ENCODE measurements at places on chromosomes 1 and 21.
A peak's percentile ranks its signal among the peaks of the same experiment; 100 is the strongest.

GRCh38 chr1:112990271-112990670, 34.3 kb upstream of the SLC16A1 start:
- no peak for DNase-seq

- DNase-seq, result no peak
These were observed 51.0 kb downstream of the ELK4 start for GRCh38 chr1:205580923-205581180.

- no peak for DNase-seq
These were observed 25.2 kb upstream of the RCAN1 start for GRCh38 chr21:34639882-34640788.

- peak; percentile 70 for DNase-seq
These were observed 17.9 kb downstream of the MTX1 start for GRCh38 chr1:155226188-155226909.

- DNase-seq, result no peak
These were observed 75.2 kb downstream of the NFIA start for GRCh38 chr1:61157468-61157987.

DNA sequence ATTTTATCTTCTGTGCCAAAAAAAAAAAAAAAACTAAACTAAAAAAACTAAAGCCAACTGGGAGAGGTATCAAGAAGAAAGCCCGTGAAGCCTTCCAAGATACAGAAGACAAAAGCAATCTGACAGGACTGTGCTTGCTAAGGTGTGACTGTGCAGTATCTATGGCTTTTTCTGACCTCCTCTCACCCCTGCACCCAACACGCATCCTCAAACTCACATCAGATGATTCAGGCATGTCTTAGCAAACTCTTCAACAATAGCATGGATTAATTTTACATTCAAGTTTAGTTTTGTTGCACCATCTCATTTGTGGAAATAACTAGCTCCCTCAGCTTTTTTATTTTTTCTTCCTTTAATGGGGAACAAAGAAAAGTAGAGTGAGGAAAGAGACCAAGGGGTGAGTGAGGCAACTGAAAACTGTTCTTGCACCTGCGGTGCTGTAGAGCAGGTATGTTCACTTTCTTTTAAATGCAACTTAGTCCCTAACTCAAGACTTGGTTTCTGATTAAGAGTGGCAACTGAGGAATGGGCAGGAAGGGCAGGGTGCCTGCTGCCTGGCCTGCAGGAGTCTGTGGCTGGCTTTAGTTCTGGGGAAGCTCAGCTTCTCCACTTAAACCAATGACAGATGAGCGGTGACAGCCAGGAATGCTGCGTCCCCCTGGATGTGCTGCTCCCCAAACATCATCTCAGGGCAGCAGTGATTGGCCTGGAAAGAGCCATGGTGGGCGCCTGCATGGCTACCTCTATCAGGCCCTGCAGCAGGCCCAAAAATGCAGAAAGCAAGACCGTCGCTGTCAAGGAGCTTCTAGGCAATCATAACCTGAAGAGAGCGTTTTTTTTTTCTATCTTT, 71.3 kb upstream of the LRRC8B start:
- DNase-seq, result no peak

- DNase-seq, result no peak
These were observed 28.6 kb downstream of the AGPAT3 start for GRCh38 chr21:43893536-43894205.

DNA sequence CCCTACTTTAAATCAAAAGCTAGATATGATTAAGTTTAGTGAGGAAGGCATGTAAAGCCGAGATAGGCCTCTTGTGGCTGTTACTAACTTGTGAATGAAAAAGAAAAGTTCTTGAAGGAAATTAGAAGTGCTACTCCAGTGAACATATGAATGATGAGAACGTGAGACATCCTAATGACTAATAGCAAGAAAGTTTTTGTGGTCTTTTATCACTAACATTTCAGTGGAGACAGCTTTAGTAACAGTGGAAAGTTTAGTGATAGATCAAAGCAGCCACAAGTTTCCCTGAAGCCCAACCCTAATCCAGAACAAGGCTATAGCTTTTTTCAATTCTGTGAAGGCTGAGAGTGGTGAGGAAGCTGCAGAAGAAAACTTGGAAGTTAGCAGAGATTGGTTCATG, 73.6 kb upstream of the LRRC8B start:
- no peak for DNase-seq

DNA sequence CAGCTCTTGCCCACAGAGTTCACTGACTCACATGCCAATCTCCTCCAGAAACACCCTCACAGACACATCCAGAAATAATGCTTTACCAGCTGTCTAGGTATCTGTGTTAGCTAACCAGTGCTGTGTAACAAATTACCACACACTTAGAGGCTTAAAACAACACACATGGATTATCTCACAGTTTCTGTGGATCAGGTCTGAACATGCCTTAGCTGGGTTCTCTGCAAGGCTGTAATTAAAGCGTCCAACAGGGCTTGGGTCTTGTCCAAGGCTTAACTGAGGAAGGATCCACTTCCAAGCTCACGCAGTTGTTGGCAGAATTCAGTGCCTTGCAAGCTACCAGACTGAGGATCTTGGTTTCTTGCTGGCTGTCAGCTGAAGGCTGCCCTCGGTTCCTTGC, 92.5 kb upstream of the RGS4 start:
- no peak for DNase-seq

DNA sequence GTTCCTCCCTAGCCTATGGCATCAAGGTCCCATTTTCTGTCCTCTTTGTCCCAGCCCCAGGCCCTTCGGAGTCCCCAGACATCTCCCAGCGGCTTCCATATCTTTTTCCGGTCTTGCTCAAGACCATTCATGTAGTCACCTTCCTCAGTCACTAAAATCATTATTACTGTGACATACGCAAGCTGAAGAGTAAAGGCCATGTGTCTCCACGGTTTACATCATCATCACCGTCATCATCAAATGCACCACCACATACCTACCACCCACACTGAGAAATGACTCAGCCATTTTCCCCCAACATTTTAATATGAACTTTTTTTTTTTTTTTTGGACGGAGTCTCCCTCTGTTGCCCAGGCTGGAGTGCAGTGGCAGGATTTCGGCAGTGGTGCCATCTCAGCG, 43.4 kb downstream of the FHAD1 start:
- no peak for DNase-seq

DNA sequence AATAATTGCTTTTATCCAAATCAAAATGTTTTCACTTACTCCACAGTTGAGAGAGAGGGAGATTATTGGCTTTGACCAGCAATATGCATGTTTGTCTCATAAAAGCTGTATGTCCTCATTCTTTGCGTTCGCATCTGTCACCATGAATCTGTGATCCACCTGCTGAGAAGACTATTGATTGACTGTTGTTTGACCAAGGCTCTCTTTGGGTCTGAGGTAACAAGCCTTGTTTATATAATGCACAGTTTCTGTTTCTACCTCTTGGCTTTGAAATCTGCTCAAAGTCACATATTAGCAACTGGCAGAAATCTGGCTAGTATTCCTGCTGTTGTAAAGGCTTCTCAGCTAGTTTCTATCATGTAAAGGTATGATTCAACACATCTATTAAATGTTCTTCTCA, 157.0 kb downstream of the LYPLAL1 start:
- DNase-seq, result no peak

DNA sequence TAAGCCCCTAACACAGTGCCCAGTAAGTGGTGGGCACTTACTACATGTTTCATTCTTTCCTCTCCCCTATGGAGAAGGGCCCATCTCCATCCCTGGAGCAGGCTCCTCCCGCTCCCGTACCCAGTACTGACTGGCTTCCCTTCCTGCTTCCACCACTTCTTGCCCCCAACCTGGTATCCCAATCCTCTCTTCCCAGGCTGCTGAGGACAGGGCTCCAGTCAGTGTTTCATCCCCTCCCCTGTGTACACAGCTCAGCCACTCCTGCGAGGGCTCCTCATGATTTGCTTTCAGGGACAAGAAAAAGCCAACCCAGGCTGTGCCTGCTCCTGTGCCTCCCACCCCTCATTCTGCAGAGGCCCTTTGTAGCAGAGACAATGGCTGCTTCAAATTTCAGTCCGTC, 20.8 kb upstream of the ETV3 start:
- no peak for DNase-seq

GRCh38 chr1:92929461-92929860, 31.8 kb downstream of the DIPK1A start:
- no peak for DNase-seq

DNA sequence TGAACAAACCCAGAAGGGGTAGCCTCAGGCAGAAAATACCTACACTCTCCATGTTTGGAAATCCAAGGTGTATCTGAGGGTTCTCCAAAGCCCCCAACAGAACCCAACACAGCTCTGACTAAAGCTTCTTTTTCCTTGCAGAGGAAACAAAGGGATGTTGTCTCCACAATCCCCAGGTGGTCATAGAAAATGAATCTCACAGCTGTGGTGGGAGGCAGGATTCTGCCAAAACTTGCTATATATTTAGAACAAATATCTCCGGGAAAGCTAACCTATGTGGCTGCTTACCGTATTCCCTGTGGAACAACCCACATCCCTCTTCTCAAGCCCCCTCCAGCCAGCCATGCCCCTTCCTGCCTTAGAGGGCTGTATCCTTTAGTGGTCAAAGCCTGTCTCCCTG, 406.1 kb downstream of the PRDM2 start:
- no peak for DNase-seq

DNA sequence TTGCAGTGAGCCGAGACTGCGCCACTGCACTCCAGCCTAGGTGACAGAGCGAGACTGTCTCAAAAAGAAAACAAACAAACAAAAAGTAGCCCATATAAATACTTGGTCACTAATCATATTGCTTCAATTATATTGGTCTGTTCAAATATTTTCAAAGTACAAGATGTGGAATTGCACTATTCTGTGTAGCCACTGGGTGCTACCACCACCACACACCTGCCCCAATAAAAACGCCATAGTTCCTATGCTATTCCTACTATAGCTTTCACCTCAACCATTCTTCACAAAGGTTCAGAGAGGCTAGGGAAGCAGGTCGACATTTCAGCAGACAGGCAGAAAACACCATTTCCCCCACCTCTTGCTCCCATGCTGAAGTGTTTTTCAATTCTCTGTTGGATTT, 16.7 kb downstream of the NDC1 start:
- no peak for DNase-seq

- DNase-seq, result no peak
These were observed 36.1 kb upstream of the RGS1 start for GRCh38 chr1:192539297-192540092.

- DNase-seq, result no peak
These were observed 5.4 kb upstream of the DNM3 start for GRCh38 chr1:171835891-171836290.

DNA sequence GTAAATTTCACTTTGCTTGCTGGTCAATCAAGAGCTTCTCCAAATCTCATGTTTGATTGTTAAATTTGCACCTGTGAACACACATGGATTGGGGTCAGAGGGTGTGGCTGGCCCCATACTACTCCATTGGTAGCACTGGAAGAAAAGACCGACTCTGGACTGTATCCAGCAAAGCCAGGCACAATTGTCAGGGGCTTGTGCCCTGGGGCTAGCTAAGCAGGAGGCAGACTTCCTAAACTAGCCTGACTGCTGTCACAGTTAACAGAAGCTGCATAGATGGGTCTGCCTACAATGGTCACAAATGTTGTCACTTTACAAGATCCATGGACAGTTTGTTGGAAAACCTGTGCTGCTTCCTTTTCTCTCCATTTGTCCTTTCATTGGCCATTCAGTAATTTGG, 421.0 kb downstream of the DSCAM start:
- no peak for DNase-seq

GRCh38 chr1:103911450-103911849, 161.8 kb downstream of the AMY1C start:
- no peak for DNase-seq

DNA sequence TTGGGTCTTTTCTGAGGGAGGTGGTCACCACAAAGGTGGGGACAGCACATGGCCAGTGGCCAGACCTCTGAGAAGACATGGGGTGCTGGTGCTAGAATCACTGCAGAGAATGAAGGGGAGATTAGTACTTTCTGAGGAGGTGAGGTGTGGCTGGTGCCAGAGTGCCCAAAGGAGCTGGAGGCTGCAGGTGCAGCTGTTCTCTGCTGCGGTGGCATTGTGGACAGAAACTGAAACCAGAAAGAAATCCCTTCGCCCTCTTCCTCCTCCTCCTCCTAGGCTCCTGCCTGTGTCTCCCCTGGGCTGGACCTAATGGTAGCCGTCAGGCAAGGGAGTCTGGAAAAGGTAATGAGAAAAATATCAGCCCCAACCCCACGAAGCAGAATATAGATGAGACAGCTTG, 261.7 kb downstream of the TM2D1 start:
- no peak for DNase-seq

DNA sequence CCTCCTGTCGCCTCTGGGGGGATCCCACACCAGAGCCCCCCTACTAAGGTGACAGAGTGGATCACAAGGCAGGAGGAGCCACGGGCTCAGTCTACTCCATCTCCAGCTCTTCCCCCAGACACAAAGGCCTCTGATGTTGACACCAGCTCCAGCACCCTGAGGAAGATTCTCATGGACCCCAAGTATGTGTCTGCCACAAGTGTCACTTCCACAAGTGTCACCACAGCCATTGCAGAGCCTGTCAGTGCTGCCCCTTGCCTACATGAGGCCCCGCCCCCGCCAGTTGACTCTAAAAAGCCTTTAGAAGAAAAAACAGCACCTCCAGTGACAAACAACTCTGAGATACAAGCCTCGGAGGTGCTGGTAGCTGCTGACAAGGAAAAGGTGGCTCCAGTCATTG, 42.2 kb downstream of the ZBTB17 start:
- DNase-seq, result no peak

DNA sequence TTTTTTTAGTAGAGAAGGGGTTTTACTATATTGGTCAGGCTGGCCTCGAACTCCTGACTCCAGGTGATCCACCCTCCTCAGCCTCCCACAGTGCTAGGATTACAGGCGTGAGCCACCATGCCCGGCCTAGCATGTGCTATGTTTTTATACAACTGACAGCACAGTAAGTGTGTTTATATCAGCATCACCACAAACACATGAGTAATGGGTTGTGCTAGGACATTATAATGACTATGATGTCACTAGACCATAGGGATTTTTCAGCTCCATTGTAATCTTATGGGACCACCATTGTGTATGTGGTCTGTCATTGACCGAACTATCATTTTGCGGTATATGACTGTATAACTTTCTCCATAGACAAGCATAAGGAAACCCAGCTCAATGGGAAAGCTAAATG, 6.3 kb downstream of the LEFTY2 start:
- DNase-seq, result no peak

GRCh38 chr1:228341450-228341813, 65.2 kb downstream of the TRIM11 start:
- DNase-seq, result no peak

- no peak for DNase-seq
These were observed 20.4 kb downstream of the OLFML2B start for GRCh38 chr1:162003061-162003829.

DNA sequence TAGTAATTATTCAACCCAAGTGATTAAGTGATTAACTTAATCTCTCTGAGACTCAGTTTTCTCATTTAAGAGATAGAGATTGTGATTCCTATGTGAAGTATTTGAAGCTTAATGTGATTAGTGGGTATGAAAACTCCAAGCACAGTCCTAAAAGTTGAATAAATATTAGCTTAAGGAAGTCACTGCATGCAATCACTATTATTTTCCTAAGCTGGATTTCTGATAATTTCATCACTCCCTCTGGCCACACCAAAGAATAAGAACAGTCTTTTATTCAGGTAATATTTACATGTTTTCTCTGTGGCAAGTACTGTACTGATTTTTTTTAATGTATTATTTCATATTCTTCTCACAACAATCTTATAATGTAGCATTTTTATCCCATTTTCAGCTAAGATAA, 31.1 kb downstream of the CD55 start:
- DNase-seq, result no peak

- no peak for DNase-seq
These were observed 92.5 kb downstream of the PBX1 start for GRCh38 chr1:164651351-164651951.
